Epithelial cell of esophagus (primary cell): ENCODE measurements at places on chromosomes 3 and 15.

- DNase-seq, result no peak
Measured at GRCh38 chr3:194090716-194091115, 45.2 kb upstream of the HES1 start.

DNA sequence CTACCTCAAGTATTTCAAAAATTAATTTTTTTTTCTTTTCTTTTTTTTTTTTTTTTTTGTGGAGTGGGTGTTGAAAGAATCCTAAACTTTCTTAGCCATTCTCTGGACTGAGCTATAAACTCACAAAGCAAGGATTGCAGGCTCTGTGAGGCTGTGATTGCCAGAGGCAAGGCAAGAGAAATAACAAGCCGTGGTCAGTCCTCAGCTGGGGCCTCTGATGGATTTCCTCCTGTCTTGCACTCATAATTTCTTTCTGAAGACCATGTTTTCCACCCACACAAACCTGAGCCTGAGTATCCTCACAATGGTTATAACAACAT, 1.3 kb downstream of the CX3CR1 start:
- DNase-seq, result no peak

- peak; percentile 13 for DNase-seq
Measured at GRCh38 chr3:14524311-14524711, 15.8 kb downstream of the GRIP2 start.

- no peak for DNase-seq
Measured at GRCh38 chr3:193407688-193408087, 29.1 kb upstream of the ATP13A5 start.

DNA sequence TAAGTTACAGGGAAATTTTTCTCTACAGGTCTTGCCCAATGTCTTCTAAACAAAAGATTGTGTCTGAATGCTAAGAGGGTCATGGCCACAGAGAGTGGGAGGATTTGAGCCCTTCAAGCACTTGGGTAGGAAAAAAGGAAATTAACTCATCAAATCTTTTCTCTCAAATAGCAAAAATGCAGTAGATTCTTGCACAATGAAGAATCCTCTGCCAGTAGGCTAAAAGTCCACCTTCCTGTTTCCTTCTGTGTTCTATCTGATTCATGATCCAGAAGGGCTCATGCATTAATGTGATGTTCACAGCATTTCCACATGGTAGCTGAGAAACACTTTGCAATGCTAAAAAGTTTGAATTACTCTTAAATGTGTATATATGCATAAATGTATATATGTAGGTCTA, 177.1 kb downstream of the CD47 start:
- peak; percentile 13 for DNase-seq

GRCh38 chr3:177746337-177746933, 549.2 kb upstream of the TBL1XR1 start:
- DNase-seq, result peak; percentile 81

GRCh38 chr3:171561596-171562323, 101.6 kb upstream of the TNIK start:
- no peak for DNase-seq

- DNase-seq, result no peak
Measured at GRCh38 chr3:50573566-50574443, 4.5 kb downstream of the HEMK1 start.

GRCh38 chr3:48563382-48563918, at the start of gene UCN2:
UCN2 (minus strand) TSS chr3:48563781; CDS start chr3:48563124, 657 bp downstream.
- DNase-seq, result no peak

DNA sequence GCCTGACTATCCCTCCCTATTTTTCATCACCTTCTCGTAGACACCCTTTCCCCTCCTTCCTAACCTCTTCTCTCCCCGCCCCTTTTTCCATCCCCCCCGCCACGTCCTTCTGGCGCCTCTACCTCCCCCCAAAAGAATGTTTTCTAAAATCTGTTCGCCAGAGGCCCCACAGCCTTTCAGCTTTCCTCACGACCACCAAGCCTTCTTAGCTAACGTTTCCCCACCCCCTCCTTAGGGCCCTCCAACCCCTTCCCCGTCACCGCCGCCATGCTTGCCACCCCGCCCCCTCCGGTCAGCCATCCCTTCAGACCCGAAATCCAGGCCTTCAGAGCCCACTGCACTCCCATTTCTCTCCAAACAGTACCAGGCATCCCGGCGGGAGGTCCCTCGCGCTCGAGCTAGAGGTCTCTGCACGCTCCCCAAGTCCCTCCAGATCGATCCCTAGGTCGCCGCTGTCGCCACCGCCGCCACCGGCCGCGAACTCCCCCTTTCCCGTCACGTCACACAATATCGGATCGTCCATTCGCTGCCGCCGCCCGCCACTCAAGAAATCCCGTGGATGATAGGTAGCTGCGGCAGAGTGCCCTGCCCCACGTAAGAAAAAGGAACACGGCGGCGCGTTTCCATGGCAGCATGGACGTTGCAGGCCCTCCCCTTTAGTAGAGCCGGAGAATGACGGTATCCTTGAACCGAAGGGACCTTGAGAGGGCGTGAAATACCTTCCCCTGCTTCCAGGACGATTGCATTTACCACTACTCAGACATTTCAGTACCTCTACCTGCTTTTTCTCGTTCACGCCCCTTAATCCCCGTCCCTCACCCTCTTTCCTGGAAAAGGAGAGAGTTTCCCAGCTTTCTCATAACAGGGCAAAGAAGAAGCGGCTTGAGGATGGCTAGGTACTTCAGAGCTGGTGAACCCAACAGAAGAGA, at the start of gene TP53BP1:
Gene TP53BP1 (minus strand): TSS at position 484 of the 929 bp plus-strand sequence. CDS start 113 bp downstream, at position 371.
- DNase-seq, result peak; percentile 94

DNA sequence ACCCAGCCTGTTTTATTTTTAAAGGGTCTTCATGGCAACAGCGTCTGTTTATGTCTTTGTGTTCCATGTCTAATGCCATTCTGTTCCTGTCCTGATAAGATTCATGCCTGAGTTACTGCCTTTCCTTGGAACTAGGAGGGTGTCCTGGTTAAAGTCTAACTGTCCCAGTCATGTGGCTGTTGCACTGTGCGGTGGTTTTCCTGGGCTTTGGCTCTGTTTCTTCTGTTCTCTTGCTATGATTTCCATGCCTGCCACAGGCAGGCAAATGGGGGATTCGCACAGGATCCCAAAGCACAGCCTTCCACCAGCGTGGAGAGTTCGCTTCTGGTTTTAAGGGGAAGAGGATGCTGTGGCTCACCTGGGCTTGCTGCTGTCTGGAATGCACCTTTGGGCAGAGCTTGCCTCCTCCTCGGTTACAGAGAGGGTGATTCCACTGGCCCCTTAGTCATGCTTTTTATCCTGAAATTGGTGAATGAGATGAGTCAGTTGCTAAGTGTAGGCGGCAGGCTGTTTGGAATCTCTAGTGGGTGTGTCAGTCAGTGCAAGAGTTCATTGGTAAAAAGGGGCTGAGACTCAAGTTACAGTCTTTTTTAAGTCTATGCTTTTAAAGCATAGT, 86.8 kb downstream of the CCK start:
- DNase-seq, result peak; percentile 96
